ENCODE measurements at places on chromosomes 2 and 18.
A peak's percentile ranks its signal among the peaks of the same experiment; 100 is the strongest.

DNA sequence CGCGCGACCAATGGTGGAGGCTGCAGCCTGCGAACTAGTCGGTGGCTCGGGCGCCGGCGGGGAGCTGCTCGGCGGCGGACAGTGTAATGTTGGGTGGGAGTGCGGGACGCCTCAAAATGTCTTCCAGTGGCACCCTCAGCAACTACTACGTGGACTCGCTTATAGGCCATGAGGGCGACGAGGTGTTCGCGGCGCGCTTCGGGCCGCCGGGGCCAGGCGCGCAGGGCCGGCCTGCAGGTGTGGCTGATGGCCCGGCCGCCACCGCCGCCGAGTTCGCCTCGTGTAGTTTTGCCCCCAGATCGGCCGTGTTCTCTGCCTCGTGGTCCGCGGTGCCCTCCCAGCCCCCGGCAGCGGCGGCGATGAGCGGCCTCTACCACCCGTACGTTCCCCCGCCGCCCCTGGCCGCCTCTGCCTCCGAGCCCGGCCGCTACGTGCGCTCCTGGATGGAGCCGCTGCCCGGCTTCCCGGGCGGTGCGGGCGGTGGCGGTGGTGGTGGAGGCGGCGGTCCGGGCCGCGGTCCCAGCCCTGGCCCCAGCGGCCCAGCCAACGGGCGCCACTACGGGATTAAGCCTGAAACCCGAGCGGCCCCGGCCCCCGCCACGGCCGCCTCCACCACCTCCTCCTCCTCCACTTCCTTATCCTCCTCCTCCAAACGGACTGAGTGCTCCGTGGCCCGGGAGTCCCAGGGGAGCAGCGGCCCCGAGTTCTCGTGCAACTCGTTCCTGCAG lies at the start of gene HOXD9:
Gene HOXD9, plus strand, starts transcription at position 37 of the 728 bp plus-strand sequence. Its CDS starts 50 bp downstream, at position 87.
- no peak for DNase-seq

DNA sequence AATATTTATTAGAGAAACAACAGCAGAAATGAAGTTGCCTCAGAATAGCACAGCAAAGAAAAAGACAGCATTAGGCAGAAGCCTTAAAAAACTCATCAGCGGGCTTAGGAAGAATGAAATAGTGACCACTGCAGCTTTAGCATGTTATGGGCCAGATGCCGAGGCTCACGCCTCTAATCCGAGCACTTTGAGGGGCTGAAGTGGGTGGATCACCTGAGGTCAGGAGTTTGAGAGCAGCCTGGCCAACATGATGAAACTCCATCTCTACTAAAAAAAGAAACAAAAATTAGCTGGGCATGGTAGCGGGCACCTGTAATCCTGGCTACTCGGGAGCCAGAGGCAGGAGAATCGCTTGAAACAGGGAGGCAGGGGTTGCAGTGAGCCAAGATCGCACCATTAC lies 32.4 kb downstream of the AP1S3 start:
- no peak for DNase-seq

DNA sequence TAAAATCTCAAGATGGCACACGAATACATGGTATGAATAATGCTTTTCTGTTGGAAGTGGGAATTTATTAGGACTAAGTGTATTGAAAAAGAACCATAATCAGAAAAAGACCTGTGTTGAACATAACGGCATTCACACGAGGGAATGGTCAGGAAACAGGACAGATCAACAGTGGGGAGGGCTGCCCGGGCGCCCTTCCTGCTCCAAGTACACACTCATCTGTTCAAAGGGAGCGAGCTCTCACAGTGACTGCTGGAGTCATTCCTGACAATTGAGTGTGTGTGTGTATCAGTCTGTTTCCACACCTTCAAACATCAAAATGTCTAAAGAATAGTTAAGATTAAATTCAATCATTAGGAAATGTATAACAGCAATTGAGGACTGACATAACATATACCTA lies 167.2 kb downstream of the HDAC4 start:
- no peak for DNase-seq

- no peak for DNase-seq
These were observed 368.8 kb downstream of the MEIS1 start for GRCh38 chr2:66803726-66804125.

- DNase-seq, result no peak
These were observed 742.7 kb upstream of the ACVR2A start for GRCh38 chr2:147101941-147102790.

DNA sequence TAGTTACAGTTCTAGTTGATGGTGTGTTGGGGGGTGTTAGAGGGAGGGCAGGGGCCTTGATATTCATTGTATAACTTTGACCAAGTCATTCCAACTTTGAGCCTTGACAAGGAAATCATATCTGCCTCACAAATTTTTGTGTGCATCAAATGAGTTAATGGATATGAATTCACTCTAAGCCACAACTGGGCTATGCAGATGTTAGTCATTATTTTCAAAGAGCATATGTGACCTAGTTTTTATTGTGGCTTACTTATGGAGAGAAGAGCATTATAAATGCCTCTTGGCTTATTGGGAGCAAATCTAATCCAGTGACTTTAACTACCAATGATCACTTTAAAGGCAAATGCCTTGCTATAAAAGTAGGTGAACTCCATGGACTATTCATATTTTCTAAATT lies 250.2 kb downstream of the LPIN1 start:
- DNase-seq, result no peak

DNA sequence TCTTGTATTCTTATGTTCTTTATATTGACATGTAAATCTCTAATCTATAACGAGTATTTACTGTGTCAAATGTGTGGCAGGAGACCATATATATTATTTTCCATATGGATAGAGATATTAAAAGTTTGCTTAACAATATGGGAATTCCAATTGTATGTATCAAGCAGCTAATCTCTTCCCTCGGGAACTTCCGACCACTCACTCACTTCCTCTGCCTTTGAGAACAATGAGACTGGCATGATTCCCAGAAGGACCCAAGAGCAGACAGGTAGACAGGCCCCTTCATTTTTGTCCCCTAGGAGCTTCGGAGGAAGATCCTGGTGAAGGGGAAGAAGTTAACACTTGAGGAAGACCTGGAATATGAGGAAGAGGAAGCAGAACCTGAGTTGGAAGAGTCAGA lies 24.1 kb downstream of the PLCD4 start:
- DNase-seq, result no peak

DNA sequence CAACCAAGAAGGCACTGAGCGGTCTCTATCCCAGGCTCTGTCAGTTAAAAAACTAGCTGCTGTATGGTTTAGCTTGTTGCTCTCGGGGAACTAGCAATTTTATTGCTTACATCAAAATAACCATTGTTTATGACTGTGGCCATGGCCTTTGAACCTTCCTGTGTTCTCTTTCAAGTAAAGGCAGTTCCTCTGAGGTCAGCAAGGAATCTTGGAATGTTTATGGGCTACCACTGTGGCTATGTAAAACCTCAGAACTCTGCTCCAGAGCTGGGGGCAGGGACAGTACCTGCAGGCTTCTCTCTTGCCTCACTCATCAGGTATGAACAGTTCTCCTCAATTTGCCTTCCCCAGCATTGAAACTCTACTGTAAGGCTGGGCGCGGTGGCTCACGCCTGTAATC lies 416.0 kb upstream of the NETO1 start:
- DNase-seq, result no peak

GRCh38 chr2:115999039-115999438 lies 1556.6 kb downstream of the DPP10 start:
- DNase-seq, result no peak

GRCh38 chr2:43412114-43412753 lies 183.6 kb downstream of the THADA start:
- DNase-seq, result no peak

DNA sequence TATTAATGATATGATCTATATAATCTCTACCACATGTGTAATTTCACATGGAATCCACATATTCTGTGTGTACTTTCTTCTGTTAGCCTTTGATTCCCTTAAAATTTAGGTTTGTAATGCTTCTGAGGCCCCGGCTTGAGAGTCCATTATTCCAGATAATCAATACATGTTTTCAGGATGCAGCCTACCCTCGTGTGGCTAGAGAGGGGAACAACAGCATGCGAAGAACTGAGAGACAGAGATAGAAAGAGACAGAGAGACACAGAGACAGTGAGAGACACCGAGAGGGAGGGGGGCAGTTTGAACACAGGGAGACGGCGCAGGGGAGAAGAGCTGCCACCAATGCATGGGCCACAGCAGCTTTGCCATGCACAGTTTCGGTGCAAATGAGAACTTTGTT lies 185.4 kb downstream of the SNTG2 start:
- no peak for DNase-seq

DNA sequence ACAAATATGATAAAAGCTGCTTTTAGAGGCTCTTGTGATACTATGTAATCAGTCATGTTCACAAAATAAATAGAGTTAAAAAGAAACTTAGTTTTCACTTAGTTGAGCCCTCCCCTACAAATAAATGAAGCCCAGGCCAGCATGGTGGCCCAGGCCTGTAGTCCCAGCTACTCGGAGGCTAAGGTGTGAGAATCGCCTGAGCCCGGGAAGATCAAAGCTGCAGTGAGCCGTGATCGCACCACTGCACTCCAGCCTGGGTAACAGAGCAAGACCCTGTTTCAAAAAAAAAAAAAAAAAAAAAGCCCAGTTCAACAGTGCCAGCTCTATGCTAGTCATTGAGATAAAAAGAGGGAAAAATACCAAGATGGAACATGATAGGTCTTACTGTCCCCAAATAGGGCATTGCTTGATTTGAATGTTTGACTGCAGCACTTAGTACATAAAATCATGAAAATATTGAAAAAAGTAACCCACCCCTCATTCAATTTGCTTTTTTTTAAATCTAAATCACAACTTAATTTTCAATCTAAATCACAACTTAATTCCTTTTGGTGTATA lies 1.5 kb downstream of the ASNSD1 start:
- DNase-seq, result no peak

GRCh38 chr2:206160125-206160806 lies 571 bp downstream of the EEF1B2 start:
- peak; percentile 56 for DNase-seq

DNA sequence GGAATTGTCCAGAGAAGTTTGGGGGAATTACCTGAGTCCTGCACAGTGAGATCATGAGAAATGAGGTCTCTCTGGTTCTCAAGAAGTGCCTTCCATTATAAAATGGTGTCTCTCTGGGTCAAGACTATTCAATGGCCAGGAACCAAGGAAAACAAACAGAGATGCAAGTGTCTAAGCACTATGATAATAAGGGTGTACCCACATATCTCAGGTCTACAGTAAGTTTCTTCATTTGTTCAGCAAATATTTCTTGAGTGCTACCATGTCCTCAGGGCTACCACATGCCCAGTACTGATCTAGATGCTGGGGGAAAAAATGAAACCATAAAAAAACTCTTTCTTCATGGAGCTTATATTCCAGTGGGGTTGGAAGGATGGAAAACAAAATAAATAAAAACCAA lies 170.0 kb downstream of the ACKR3 start:
- DNase-seq, result no peak

- DNase-seq, result no peak
These were observed 25.8 kb downstream of the SPEG start for GRCh38 chr2:219460424-219460926.

- no peak for DNase-seq
These were observed 112.8 kb upstream of the MAP3K20 start for GRCh38 chr2:172962824-172963223.

DNA sequence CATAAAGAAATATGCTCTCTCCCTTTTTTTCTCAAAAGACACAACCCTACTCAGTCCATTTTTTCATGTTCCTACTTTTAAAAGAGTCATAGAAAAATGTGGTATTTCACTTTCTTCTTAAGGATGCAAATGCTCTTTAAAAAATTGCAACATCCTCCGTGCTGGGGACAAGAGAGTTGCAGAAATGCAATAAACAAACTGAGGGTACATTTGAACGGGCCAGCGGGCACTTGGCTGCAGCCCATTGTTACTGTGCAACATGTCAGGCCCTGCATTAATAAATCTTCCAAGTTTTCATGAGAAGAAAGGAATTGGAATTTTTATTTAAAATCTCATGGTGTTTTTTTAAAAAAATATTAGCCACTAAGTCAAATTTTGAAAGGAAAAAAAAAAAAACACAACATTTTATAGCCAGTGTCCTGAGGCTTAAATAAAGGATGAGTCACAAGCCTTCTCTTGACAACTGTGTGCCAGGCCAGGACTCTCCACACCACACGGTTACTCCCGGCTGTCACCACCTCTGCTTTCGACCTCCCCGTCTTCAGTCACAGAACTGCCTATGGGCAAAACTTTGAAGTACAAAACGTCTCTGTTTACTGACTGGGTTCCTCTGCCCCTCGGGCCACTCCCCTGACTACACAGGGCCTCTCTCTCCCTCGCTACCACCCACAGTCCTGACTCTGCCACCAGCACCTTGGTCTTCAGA lies 57.5 kb upstream of the MFF start:
- DNase-seq, result no peak

Data from T-helper 22 cell (primary cell).